ENCODE measurements at places on chromosomes 5 and 9.

- DNase-seq, result no peak
Observed at GRCh38 chr5:119951330-119951934, 322.1 kb downstream of the FAM170A start.

- no peak for DNase-seq
Observed at GRCh38 chr9:71130521-71130920, 9.1 kb upstream of the TRPM3 start.

- no peak for DNase-seq
Observed at GRCh38 chr9:8643464-8643863, 843.9 kb upstream of the DMAC1 start.

DNA sequence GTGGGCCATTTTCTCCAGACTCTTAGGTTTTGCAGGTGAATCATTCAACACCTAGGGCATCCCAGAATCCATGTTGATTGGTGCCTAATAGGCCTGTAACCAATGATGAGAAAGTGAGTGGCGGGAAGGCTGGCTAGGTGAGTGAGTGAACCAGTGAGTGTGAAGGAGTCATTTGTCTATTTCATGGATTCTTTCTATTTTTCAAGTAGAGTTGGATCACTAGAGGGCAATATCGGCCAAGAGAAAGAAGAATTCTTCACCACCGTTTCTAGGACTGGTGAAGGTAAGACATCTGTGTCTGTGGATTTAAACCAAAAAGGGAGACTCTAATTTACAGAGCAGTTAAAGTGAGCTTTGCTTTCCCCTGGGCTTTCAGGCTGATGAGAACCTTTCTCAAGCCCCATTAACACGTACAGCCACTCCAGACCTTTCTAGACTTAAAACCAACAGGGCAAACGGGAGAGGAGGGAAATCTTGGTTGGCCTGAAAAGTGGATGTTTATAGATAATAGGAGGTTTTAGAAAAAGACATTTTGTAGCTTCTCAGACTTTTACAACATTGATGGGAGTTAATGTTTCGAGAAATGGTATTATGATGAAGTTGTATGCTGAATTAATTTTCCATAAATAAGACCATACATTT is 114.3 kb upstream of the IL12B start:
- no peak for DNase-seq

DNA sequence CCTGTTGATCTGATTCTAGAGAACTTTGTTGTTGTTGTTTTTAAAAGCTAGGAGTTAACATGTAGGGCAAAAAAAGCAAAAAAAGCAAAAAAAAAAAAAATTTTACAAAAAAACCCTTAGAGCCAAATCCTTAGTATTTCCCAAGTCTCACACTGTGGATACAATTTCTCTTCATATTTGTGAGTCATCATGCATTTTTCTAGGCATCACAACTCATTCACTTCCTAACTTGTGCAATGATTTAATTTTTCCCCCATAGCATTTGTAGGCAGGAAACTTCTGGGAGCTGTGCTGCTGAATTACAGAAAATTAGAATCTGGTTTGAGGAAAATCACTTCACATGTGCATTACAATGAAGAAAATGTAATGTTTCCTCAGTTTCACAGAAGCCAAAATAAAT is 91.9 kb downstream of the MARCHF3 start:
- no peak for DNase-seq

- no peak for DNase-seq
Observed at GRCh38 chr9:112308588-112308987, 24.8 kb downstream of the PTBP3 start.

- no peak for DNase-seq
Observed at GRCh38 chr9:35269919-35270318, 108.1 kb downstream of the UNC13B start.

GRCh38 chr9:80144406-80144805 is 572.6 kb downstream of the TLE4 start:
- DNase-seq, result no peak

GRCh38 chr9:136225366-136225747 is 20.3 kb downstream of the QSOX2 start:
- no peak for DNase-seq

GRCh38 chr9:115225459-115226116 is 107.6 kb upstream of the TNC start:
- no peak for DNase-seq

- no peak for DNase-seq
Observed at GRCh38 chr9:114678795-114679194, 3.2 kb downstream of the TEX48 start.

- no peak for DNase-seq
Observed at GRCh38 chr9:99516657-99517049, 294.6 kb downstream of the SEC61B start.

GRCh38 chr9:88161144-88161543 is 22.9 kb upstream of the SPATA31C2 start:
- DNase-seq, result no peak

GRCh38 chr9:87036506-87036905 is 89.2 kb upstream of the GAS1 start:
- no peak for DNase-seq

GRCh38 chr5:121963392-121963791 is 1.6 kb downstream of the SRFBP1 start:
- DNase-seq, result no peak
